ENCODE measurements at places on chromosomes 13 and 19. TPM values are rescaled to one million over a fixed set of nuclear protein-coding genes. Genes with fewer than 3 reads are reported as not detected.

The PARP4 gene
- total RNA-seq = 78.2 TPM

- H3K27me3 ChIP-seq = peaks cover 8% of the 10 kb centered on the region
- no peak overlapping the region for H3K4me3 ChIP-seq
- no peaks in the 10 kb centered on the region for H3K36me3 ChIP-seq
- peaks cover 1% of the 10 kb centered on the region for H3K4me1 ChIP-seq
- no peak for DNase-seq
- no peak overlapping the region for H3K27ac ChIP-seq
Observed at GRCh38 chr19:1076046-1076386, 9.0 kb downstream of the ARHGAP45 start.

DNA sequence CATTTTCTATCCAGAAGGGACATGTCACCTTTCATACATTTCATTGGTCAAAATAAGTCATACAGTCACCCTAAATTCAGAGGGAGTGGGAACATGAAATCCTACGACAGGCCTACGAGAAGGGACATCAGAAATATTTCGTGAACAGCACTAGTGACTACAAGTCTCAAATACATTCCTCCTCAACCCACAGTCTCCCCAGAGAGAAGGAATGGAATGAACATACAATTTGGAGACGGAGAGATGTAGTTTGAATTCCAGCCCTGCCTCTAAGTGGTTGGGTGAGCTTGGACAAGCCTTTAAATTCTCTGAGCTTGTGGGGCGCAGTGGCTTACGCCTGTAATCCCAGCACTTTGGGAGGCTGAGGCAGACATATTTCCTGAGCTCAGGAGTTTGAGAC lies 9.9 kb downstream of the SERTM1 start:
- DNase-seq = no peak
- H3K27me3 ChIP-seq = no peaks in the 10 kb centered on the region
- H3K27ac ChIP-seq = no peak overlapping the region
- no peaks in the 10 kb centered on the region for H3K36me3 ChIP-seq

- no peaks in the 10 kb centered on the region for H3K27me3 ChIP-seq
- no peaks in the 10 kb centered on the region for H3K36me3 ChIP-seq
- peaks cover 26% of the 10 kb centered on the region for H3K4me1 ChIP-seq
Observed at GRCh38 chr13:44969551-44970484, 19.5 kb downstream of the NUFIP1 start.

GRCh38 chr19:5484398-5485285 lies 29.4 kb downstream of the ZNRF4 start:
- no peaks in the 10 kb centered on the region for H3K36me3 ChIP-seq
- H3K27ac ChIP-seq = no peak overlapping the region
- no peak overlapping the region for H3K4me3 ChIP-seq
- DNase-seq = no peak

DNA sequence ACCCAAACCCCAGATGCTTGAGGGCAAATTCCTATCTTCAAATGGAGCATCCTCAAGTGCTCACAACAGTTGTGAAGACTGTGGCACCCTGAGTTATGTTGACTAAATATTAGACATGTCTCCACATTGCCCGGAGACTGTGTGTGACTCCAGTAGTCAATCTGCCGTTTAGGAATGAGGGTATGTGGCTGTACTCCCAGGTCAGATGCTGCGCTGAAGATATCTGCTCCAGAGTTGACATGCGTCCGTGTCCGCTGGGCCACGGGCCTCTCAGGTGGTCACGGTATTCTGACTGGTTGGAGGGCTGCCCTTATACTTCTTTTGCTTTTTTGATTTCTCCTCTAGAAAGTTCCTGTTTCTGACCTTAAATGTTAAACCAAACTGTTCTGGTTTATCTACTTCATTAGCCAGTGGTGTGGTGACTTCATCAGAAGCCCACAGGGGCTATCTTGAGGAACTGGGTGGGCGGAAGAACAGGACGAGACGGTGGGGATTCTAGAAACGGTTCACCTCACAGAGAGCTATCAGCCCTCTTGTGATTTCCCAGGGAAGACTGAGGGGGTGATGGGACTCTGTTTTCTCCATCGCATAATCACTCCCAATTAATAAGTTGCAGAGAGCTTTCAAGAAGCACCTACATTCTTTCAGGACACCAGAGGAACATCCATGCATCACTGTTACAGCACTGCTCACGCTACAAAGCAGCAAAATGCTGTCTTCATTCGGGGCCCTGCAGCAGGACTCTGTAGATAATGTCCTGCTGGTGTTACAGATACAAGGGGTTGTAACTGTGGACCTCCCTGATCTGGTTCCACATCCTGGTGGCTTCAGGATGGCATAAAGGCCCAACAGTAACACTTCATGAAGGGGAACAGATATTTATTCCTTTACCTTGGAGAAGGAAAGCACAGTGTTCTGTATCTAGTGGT lies 1.3 kb upstream of the LCP1 start:
- no peaks in the 10 kb centered on the region for H3K4me1 ChIP-seq
- no peak overlapping the region for H3K4me3 ChIP-seq
- H3K27me3 ChIP-seq = no peaks in the 10 kb centered on the region
- DNase-seq = no peak
- H3K27ac ChIP-seq = no peak overlapping the region

GRCh38 chr13:77810878-77811277 lies 107.8 kb downstream of the EDNRB start:
- no peaks in the 10 kb centered on the region for H3K36me3 ChIP-seq
- DNase-seq = no peak
- H3K4me3 ChIP-seq = no peak overlapping the region
- no peaks in the 10 kb centered on the region for H3K4me1 ChIP-seq

The FGF9 gene
- total RNA-seq = 11.7 TPM

DNA sequence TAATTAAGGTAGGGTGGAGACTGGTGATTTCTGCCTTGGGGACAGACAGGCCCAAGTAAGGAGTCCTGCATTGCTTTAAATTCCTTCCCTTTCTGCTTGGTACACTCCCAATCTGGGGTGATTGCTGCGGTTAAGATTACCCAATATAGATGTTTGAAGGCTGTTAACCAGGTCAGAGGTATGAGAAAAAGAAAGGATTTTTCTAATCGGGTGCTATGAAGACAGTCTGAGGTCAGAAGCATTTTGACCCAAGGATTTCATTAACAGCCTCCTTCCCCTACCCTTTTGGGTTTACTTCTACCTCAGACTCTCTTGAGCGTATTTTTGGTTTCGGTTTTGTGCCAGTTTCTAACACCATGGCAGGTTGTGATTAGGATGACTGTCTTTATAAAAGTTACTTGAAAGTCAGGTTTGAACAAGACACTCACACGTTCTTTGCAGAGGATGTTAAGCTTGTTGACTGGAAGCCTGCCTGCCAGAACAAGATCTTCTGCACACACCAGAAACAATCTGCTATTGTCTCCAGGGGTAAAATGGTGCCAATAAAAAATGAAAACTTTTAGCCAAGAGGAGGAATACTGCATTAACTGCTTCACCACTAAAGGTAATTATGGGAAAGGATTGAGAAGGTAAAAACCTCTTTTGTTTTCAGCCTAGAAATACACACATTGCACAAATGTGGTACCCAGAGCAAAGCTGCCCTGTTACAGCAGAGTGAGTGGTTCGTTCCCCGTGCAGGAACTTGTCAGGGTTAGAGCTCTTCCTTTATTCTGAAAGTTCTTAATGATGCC lies 108.8 kb downstream of the NDFIP2 start:
- no peak overlapping the region for H3K4me3 ChIP-seq
- no peaks in the 10 kb centered on the region for H3K27me3 ChIP-seq
- H3K27ac ChIP-seq = no peak overlapping the region
- no peak for DNase-seq
- H3K36me3 ChIP-seq = no peaks in the 10 kb centered on the region

GRCh38 chr13:95593462-95593861 lies 40.9 kb downstream of the CLDN10 start:
- no peak overlapping the region for H3K27ac ChIP-seq
- no peak overlapping the region for H3K4me3 ChIP-seq
- no peak for DNase-seq

DNA sequence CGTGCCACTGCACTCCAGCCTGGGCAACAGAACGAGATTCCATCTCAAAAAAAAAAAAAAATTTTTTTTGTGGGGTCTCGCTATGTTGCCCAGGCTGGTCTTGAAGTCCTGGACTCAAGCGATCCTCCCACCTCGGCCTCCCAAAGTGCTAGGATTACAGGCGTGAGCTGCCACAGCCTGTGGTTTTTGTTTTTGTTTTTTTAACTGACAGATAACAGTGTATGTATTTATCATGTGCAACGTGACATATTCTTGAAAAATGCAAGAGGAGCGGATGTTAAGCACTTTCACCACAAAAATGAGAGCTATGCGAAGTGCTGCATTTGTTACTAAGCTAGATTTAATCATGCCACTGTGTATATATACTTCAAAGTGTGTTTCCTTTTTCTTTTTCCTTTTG lies 49.0 kb downstream of the ARHGEF18 start:
- H3K4me1 ChIP-seq = peaks cover 25% of the 10 kb centered on the region
- no peak overlapping the region for H3K27ac ChIP-seq
- no peak for DNase-seq
- no peaks in the 10 kb centered on the region for H3K27me3 ChIP-seq
- no peak overlapping the region for H3K4me3 ChIP-seq
- no peaks in the 10 kb centered on the region for H3K36me3 ChIP-seq

DNA sequence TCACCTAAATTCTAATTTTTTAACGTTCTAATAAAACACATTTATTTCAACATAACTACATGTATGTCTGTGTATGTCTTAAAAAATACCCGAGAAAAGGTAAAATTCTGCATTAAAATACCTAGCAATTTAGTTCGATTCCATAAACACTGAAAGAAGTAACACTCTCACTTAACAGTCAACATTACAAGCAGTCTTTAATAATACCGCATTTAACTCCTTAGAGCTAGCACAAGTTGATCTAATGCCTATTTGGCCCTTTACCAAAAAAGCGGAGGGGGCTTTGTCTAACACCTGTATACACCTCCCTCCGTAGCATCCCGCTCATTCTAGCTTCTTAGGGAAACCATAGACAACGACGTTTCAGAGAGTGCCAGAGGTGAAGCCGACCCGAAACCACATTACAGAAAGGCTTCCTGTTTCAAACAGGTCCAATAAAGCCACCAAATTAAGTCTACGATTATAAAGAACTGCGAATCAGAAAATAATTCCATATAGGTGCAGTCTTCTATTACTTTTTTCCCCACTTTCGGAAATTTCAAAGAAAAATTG lies 1.2 kb downstream of the SPART start:
- H3K27ac ChIP-seq = peak overlapping the region; percentile 100
- H3K36me3 ChIP-seq = no peaks in the 10 kb centered on the region
- peak overlapping the region; percentile 92 for H3K4me3 ChIP-seq

The PPM1N gene
- total RNA-seq = 1.2 TPM

- DNase-seq = no peak
- no peaks in the 10 kb centered on the region for H3K27me3 ChIP-seq
- no peak overlapping the region for H3K4me3 ChIP-seq
- no peaks in the 10 kb centered on the region for H3K4me1 ChIP-seq
- no peaks in the 10 kb centered on the region for H3K36me3 ChIP-seq
Observed at GRCh38 chr13:44312834-44313551, 60.6 kb upstream of the SERP2 start.

The WDR88 gene
- not detected for total RNA-seq

DNA sequence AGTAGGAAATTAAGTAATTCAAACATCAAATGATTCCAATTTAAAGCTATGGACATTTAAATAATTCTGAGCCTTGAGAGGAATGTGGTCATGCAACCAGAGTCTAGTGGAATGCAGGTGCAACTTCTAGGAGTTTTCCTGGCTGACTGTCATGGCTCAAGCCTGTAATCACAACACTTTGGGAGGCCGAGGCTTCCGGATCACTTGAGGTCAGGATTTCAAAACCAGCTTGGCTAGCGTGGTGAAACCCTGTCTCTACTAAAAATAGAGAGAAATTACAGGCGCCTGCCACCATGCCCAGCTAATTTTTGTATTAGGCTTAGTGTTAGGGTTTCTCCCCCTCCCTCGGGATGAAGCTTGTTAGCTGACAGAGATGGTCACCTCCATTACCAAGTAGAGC lies 6.4 kb downstream of the ZNF808 start:
- no peak overlapping the region for H3K27ac ChIP-seq
- no peaks in the 10 kb centered on the region for H3K27me3 ChIP-seq
- H3K4me1 ChIP-seq = no peaks in the 10 kb centered on the region
- H3K4me3 ChIP-seq = no peak overlapping the region
- DNase-seq = no peak

The FAM216B gene
- not detected for total RNA-seq

DNA sequence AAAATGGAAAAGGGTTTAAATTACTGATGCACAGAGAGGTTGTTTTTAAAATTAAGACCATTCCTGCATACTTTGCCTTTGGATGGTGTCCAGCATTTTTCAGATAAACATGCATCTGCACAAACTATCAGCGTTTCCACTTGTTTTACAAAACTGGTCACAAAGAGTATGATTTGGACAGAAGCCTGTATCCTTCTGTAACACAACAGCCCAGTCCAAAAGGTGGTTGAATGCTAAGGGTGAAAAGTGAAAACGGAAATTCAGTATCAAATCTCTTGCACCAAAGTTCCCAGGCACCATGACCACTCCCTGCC lies 21.7 kb upstream of the DOCK9 start:
- no peak overlapping the region for H3K27ac ChIP-seq
- H3K4me3 ChIP-seq = no peak overlapping the region
- H3K4me1 ChIP-seq = peaks cover 18% of the 10 kb centered on the region
- no peaks in the 10 kb centered on the region for H3K36me3 ChIP-seq

The KLK15 gene
- not detected for total RNA-seq

DNA sequence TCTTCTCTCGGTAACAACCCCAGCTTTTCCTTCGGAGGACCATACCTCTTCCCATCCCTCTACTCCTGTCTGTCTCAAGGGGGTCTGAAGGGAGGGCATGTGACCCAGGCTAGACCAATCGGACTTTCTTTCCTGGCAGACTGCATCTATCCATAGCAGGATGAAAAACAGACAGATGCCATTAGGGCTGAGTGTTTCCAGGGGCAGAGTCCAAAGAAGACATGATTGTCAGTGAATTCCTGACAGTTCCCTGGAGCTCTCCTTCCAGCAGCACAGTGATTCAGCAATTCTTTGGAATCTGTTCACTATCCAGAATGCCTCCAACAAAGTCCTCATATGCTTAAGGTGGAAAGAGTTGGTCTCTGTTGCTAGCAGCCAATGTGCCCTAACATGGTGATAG lies 189.8 kb downstream of the KCTD12 start:
- DNase-seq = no peak
- no peaks in the 10 kb centered on the region for H3K36me3 ChIP-seq
- no peak overlapping the region for H3K27ac ChIP-seq
- no peaks in the 10 kb centered on the region for H3K27me3 ChIP-seq
- no peaks in the 10 kb centered on the region for H3K4me1 ChIP-seq

The ZNF85 gene
- 14.4 TPM for total RNA-seq

DNA sequence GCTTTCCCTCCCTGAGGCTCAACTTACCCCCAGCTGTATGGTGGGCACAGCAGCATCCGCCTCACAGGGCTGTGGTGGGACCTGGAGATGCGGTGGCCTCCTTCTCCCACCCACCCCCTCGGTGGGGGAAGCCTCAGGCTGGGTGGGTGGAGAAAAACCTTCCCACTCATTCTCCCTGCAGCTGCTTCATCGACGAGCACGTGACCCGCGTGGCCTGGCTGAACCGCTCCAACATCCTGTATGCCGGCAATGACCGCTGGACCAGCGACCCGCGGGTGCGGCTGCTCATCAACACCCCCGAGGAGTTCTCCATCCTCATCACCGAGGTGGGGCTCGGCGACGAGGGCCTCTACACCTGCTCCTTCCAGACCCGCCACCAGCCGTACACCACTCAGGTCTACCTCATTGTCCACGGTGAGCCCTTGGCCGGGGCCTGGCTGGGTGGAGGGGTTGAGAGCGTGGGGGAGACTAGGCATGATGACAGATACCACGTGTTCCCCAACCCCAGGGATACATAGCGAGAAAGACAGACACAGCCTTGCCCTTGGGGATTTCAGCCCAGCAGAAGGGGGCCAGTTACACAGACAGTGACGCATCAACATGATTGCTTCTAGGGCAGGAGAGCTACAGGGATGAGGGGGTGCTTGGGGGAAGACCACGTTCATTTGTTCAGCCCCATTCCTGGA lies 12.2 kb downstream of the IGLON5 start:
- DNase-seq = no peak
- H3K36me3 ChIP-seq = no peaks in the 10 kb centered on the region
- H3K27me3 ChIP-seq = peaks cover 6% of the 10 kb centered on the region
- H3K4me1 ChIP-seq = peaks cover 9% of the 10 kb centered on the region
- H3K4me3 ChIP-seq = no peak overlapping the region

Measured in adrenal gland (tissue), 19 donors.